Neural progenitor cell (in vitro differentiated cells): ENCODE measurements at places on chromosomes 5 and 9. TPM values are rescaled to one million over a fixed set of nuclear protein-coding genes. Genes with fewer than 3 reads are reported as not detected.

DNA sequence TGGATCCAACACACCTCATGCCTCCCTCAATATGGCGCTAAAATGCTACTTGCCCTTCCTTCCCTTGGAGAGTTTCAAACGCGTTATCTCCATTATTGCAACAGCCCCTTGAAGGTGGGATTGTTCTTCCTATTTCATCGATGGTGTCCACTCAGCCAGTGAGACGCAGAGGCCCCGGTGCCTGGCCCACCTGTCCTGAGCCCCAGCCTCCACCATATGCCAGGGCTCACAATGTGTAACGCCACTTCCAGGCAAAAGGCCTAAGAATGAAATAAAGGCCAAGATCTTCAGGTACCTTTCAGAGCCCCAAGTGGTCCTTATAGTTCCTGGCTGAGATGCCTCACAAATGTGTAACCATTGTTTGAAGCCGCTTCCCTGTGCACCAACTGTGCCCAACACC is 170.7 kb upstream of the PHYKPL start:
- H3K36me3 ChIP-seq = no peaks in the 10 kb centered on the region
- DNase-seq = no peak
- H3K27ac ChIP-seq = no peak overlapping the region
- peaks cover 8% of the 10 kb centered on the region for H3K4me1 ChIP-seq

DNA sequence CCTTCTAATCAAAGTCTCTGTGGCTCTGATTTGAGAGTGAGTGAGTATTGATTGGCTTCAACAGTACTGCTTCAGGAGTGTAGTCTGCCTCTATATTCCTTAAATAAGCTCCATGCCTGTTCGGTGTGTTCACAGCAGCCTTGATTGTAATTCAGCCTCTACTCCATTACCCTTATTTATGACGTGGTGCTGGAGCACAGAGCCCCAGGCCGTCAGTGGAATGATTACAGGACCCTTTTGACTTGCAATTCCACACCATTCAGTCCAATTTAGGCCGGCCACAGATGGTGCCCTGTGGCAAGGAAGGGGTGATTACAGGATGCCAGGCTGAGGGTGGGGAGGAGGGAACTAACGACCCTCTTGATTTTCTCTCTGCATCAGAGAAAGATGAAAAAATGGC is 110.3 kb downstream of the ASTN2 start:
- no peaks in the 10 kb centered on the region for H3K4me1 ChIP-seq
- H3K36me3 ChIP-seq = no peaks in the 10 kb centered on the region
- H3K27ac ChIP-seq = no peak overlapping the region
- no peak for DNase-seq

ANKRD18A gene
- total RNA-seq = 2.3 and 3.0 TPM in 2 replicates

DNA sequence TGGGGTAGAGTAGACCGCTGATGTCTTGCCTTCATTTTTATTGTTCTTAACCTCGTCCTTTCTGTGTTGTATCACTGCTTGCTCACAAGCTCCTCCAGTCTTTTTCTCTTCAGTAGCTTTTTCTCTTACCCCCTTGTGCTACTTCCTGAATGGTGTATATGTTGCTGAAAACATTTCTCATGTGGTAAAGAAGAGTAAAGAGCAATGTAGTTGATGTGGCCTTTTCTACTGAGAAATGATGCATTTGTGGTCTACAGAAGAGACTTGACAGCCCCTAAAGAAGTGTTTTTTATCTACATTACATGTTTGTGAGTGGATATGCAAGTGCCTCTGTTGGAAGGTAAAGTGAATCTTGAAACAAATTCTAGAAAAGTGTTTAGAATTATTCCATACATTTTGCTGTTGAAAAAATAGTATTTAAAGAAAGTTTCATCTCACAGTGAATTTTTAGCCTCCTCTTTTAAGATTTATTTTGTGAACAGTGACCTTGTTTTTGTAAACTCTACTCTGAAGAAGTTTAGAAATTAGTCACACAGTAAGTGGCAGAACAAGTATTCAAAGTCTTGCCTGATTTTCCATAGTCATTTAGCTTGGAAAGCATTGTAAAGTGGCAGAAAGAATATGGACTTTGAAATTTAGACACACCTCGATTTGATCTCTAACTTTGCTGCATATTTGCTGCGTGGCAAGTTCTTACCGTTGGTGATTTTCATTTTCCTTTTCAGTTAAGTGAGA is 17.4 kb downstream of the CDC42SE2 start:
- no peaks in the 10 kb centered on the region for H3K36me3 ChIP-seq
- H3K4me3 ChIP-seq = no peak overlapping the region
- peaks cover 10% of the 10 kb centered on the region for H3K4me1 ChIP-seq

F12 gene
- 2.0 TPM in 1 of 2 replicates, not detected in the other for total RNA-seq

PDE8B gene
- 1.2 and 4.3 TPM in 2 replicates for total RNA-seq

GRCh38 chr5:160504906-160505305 is 83.3 kb downstream of the PTTG1 start:
- DNase-seq = no peak
- H3K27ac ChIP-seq = no peak overlapping the region
- no peak overlapping the region for H3K4me3 ChIP-seq
- H3K27me3 ChIP-seq = no peaks in the 10 kb centered on the region
- peaks cover 6% of the 10 kb centered on the region for H3K4me1 ChIP-seq
